ENCODE measurements at places on chromosomes 1 and 21.

GRCh38 chr21:34201001-34201400 is 127.6 kb downstream of the MRPS6 start:
- DNase-seq = no peak

GRCh38 chr1:184463680-184464079 is 76.9 kb downstream of the C1orf21 start:
- DNase-seq = no peak

DNA sequence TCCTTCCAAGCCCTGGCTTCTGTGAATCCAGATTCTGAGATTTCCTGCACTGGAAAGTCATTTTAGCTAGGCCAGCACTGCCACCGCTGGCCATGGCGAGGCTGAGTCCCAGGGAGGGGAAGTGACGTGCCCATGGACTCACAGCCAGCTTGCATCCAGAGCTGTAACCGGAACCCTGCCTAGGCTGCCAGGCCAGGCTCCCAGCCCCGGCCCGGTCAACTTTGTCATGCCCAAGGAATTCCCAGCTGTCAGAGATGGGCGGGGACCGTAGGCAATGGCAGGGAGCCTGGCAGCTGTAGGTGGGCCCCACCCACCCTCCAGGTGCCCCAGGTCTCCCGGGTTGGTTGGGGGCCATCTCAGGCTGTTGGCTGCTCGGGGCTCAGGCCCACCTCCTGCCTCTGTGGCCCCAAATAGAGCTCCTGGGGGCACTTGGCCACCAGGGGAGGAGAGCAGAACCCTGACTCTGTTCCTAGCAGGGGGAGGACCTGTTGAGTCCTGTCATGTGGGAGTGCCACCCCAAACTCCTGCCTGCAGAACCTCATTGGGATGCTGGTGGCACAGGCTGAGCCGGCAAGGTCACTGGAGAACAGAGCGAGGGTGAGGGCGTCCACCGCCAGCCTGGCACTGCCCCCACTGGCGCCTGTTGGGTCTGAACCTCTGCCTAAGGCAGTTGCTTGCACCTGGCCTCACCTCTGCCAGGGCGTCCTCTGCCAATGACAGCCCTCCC is 57.8 kb downstream of the FOXO6 start:
- no peak for DNase-seq

DNA sequence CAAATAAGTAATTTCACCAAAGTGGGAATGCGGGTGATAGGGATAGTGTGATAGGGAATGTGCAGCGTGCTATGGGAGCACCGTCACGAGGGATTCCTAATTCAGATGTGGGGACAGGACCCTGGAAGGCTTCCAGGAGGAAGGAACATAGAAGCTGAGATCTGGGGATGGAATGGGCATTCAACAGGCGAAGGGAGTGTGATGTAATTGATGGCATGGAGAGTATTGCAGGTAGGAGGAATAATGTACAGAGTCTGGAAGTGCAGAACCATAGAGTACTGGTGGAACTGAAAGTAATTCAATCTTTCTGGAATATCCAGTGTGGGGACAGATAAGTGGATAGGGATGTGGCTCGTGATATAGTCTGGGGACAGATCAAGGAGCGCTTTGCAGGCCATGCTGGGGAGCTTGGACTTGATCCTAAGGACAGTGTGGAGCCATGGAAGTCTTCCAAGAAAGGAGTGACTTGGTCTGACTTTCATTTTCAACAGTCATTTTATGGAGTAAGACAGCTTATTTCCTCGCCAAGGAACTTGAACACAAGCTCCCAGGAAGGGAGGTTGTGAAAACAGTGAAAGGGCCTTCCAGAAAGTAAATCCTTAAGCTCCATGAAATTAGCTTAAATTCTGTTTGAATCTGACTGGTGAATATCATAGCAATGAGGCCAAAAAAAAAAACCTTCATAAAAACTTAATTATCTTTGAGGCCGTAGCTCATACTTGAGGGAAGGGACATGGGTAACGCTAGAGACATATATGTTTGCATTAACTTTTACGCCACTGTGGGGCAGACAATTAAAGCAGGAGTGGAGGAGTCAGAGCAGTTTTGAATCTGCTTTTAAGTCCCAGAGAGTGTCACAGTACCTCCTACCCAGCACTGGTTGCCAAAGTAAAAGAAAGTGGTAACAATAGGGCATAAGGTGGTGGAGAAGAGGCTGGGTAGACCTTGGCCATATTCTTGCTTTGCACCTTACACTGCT is 55.8 kb downstream of the ROR1 start:
- no peak for DNase-seq

GRCh38 chr1:150537732-150538684 is 11.2 kb upstream of the ADAMTSL4 start:
- no peak for DNase-seq

DNA sequence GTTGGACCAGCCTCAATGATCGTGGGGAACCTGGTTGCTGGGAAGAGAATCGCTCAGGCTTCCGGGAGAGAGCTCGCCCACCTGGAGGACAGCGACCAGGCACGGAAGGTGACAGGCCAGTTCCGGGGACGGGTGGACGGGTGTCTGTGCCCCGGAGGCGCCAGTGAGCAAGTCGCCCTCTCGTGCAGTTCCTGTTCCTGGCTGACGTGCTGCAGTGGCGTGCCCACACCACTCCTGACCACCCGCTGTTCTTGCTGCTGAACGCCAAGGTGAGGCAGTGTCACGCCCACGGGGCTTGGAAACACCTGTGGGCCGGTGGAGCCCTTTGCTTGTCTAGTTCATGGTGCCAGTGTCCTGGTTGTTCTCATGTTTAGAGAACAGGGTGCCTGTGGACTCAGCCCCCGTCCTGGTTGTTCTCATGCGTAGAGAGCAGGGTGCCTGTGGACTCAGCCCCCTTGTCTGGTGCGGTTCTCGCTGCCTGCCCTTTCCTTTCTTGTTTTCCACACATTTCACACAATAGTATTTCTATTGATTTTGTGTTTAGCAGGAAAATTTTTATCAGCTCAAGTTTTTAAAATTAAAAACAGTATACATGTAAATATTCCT is 53.1 kb downstream of the S100B start:
- no peak for DNase-seq

DNA sequence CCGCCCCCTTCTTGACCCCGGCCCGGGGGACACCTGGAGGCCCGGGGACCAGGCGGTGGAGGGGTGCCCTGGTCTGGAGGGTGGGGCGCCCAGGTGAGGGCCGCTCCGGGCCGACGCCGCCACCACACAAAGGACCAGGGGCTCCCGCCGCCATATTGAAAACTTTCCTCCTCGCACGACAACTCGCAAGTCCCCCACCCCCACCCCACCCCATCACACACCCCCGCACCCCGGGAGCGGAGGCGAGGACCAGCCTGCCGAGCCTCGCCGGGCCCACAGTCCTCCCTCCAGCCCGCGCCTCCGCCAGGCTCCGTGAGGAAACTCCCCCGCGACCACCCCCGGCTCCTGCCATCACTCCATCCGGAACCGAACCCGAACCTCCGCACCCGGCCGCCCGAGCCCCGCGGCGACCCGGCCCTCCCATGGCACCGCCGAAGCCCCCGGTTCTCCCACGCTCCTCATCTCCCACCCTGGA is 733 bp downstream of the KDM5B start:
- DNase-seq = peak; percentile 54

GRCh38 chr1:41360786-41361494 is at the start of gene FOXO6:
Gene FOXO6, plus strand, starts transcription at chr1:41361434.
- DNase-seq = peak; percentile 88

- DNase-seq = no peak
Observed at GRCh38 chr1:170445096-170445495, 86.9 kb upstream of the GORAB start.

DNA sequence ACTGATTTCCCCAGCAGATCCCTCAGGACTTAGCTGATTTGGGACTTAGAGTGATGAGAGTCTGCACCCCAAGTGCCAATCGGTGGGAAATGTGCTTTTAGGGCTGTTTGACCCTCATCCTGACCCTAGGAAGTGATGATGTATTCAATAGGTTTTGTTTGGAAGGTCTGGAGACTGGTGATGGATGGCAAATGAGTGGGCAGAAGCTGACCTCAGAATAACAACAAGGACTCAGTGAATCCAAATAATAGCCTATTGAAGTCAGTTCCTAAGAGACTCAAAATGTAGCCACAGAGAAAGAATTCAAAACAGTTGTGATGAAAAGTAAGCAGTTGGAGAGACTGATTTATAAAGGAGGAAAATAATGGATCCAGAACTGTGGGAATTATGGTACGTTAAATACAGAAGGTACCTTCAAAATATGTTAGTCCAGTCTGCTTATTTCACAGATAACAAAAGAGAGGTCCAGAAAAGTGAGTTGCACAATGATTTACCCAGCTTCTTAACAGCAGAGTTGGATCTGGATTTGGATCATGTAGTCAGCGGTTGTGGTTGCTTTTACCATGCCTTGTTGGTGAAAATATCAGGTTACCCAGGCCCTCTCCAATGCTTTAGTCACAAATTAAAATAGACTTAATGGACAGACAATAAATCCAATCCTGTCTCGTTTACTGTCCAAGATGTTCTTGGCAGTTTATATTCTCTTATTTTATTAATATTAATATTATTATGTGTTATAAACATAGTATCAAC is 123.0 kb upstream of the PTBP2 start:
- no peak for DNase-seq

DNA sequence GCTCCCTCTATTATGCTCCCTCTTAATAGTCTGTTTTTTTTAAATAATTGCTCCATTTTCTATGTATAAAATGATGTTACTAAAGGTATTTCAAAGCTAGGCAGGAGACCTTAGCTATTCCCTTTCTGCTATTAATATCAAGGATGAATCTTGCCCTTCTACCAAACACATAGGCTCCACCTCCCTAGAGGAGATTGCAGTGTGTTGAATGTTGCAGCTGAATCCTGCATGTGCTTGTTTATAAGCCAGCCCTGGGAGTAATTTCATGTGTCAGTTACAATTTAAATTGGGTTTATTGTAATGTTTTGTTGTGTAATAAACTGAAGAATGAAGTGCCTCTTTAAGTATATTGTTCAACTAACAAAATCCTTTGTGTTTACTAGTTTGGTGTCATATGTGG is 66.0 kb downstream of the TMEM200B start:
- DNase-seq = no peak

DNA sequence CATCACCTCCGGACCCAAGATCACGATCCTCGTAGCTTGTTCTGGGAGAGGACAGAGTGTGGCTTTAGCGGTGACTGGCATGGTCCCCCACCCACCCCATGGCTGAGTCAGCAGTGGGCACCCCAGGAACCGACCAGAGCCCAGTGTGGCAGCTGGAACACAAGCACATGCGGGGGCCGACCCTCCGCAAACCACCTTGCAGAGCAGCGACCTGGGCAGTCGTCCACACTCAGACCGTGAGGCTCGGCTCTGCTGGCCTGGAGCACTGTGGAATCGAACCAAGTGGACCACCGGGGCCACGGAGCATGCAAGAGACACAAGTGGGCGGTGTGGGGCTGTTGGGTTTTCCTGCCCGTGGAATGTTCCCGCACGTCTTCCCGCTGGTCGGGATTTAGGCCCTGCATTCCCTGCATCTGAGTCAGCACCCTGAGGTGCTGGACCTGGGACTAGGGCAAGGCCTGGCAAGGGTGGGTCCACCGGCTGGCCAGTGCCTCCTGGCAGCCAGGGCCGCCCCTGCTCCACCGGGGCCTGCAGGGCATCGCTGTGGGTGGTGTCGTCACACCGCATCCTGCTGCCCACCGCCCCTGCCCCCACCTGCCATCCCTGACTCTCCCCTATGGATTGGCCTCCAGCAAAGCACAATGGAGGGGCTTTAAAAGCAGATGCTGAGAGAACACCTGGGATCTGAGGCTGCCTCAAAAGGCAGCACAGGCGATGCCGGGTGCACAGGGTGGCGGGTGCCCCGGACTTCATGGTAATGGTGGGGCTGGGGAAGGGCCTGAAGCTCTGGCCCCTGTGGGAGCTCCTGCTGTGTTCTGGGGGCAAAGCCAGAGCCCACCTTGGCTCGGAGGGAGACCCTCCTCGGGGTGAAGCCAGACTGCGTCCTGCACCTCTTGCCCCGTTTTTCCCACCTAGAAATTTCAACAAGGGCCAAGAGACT is 18.5 kb downstream of the MORN1 start:
- DNase-seq = no peak

DNA sequence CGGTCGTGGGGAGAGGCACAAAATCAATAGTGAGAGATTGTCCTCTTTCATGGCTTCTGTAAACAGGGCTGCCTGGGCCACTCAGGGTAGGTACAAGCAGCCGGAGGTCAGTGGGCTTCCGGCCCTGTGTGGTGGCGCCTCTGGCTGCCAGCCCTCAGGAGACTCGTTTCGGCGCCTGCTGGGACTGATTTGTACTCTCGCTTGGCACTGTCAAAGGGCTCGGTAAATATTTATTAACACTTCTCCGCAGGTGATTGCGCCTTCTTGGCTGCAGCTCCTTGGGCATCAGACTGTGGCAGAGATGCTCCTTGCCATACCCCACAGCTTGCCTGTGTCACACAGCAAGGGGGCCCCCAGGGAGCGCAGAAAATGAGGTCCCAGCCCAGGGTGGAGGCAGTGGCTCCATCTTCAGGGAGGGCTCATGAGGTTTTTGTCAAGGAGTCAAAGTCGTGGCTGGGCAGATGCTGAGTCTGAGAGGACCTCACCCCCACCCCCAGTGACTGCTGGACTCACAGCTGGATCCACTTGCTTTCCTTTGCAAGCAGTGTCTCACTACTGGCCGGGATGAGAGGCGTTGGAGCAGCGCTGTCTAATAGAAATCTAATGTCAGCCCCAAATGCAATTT is 262.5 kb downstream of the GRIK3 start:
- DNase-seq = no peak

DNA sequence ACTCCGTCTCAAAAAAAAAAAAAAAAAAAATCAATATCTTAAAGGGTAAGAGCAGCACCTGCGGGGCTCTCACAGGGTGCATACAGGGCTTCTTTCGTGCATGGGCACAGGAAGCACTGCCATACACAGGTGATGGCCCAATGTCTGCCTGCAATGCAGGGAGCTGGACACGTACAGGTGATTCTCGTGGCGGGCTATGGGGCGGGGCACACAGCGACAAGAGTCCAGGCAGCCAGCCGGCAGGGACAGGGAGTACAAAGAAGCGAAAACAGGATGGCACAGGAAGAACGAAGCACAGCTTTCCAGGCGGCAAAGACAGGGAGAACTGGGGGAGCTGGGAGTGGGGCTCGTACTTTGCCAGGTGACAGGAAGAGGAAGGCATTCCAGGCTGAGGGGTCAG is 1.6 kb downstream of the KIF17 start:
- no peak for DNase-seq

- peak; percentile 80 for DNase-seq
Observed at GRCh38 chr1:167687919-167688519, 33.8 kb upstream of the MPZL1 start.

Measured in hypothalamus (tissue), 51 donors.